NCI-H446 treated with DMSO at 0.1 percent for 48 hours (cell line): ENCODE measurements at places on chromosomes 5 and 9.

- DNase-seq, result no peak
Observed at GRCh38 chr5:123844873-123845272, 332.9 kb downstream of the CSNK1G3 start.

DNA sequence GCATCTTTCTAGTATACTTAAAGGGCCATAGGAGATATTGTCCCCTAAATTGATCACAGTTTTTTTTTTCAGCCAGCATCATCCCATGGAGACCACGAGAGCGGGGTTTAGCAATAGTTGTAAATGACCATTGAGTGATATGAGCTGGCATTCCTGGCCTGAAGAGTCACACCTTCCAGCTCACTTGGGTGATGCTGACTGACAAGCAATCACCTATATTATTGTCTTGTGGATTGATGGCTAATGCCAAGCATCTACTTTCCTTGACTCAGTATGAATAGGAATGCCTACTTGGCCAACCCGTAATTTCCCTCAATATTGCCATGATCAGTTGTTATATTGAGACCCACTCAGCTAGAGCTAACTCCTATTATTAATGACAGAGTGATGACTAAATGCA is 70.5 kb downstream of the ADAMTSL1 start:
- DNase-seq, result no peak

GRCh38 chr5:168826246-168826725 is 247.1 kb upstream of the PANK3 start:
- DNase-seq, result no peak

DNA sequence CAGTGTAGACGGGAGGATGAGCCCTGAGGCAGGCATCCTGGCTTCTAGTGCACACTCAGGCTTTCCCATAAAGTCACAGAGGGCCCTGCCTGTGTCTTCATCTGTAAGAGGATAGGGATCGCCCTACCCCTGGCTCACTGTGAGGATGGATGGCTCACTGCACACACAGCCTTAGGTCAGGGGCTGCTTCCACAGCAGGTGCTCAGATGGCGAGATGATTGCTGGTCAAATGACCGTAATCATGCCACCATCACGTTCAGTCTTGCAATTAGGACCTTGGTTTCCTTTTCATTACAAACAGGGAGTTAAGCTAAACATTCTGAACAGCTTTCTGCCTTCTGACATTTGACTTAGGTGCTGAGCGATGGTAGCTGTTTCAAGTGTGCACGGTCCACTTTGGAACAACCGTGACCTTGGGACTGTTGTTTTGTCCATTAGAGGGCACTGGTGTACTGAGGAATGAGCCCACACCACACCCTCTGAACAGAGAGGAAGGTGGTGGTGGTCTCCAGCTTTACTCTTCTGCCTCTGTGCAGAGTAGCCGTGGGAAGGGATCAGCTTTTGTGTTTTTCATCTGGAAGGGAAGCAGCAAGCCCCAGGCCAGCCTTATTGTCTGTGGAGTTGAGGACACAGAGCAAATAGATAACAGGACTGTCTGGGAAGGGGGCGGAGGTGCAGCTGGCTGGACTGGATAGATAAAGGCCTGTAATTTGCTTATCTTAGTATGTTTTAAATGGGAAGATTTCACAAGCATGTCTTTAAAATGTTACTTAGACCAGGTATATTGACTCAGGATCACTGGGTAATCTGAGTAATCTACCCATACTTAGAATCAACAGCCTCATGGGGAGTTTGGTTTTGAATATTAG is 183.1 kb downstream of the TRIO start:
- no peak for DNase-seq

DNA sequence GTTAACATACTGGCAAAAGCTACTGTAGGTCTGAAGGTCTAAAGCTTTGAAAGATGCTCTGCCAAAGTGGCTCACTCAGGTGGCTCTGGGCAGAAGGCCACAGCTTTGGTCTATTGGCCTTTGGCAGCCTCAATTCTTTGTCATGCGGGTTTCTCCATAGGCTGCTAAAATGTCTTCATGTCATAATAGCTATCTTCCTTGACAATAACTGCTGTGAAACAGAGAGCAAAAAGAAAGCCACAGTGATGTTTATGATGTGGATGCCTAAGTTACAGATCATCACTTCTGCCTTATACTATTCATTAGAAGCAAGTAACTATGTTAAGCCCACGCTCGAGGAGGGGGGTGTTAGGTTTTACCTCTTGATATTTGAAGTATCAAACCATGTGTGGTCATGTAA is 906.1 kb upstream of the CDH9 start:
- no peak for DNase-seq

- no peak for DNase-seq
Observed at GRCh38 chr5:60893521-60893920, 49.5 kb upstream of the ELOVL7 start.

- peak; percentile 11 for DNase-seq
Observed at GRCh38 chr5:18068826-18069225, 434.6 kb downstream of the TAF11L14 start.

DNA sequence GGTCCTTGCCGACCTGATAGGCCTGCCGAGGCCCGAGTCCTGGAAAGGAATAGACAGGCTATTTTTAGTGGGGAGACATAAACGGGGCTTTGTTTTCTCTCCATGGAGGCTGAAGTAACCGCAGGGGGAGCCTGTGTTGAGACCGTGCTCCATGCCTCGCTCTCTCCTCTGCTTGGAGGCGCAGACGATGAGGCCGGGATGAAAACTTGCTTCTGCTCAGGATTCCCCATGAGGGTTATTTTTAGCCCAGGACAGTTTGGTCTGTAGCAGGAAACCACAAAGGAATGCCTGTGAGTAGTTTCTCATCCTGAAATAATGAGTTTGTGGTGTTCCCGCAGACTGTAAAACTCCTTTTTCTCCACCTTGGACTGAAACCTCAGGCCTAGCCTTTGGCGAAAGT is 81.9 kb upstream of the RARS1 start:
- no peak for DNase-seq

DNA sequence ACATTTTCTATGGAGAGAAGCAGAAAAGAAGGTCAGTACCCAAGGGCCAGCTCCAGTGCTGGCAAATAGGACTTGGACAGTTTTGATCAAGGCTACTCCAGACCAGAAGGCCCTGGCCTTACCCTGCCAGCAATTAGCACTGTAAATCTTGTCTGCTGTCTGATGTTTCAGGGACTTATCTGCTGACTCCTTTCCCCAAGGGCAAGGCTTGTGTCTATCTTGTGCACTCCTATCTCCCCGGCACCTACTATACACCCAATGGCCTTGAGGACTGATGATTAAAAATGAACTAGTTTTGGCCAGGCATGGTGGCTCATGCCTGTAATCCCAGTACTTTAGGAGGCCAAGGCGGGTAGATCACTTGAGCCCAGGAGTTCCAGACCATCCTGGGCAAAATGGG is 37.2 kb downstream of the POLR1E start:
- DNase-seq, result no peak

DNA sequence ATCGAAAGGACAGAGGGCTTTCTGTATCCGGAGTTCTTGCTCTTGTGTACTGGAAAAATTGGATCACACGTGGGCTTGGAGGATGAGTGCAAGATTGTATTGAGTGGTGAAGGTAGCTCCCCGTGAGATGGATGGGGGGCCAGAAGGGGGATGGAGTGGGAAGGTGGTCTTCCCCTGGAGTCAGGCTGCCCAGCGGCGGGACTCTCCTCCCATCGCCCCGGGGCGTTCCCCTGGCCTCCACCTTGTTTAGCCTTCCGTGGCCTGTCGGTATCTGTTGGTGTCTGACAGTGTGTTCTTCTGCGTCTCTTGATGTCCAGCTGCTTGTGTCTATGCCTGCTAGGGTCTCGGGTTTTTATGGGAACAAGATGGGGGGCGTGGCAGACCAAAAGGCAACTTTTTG is 54.6 kb upstream of the GABRA6 start:
- DNase-seq, result no peak

- DNase-seq, result peak; percentile 50
Observed at GRCh38 chr5:78467752-78468357, 107.4 kb downstream of the SCAMP1 start.

DNA sequence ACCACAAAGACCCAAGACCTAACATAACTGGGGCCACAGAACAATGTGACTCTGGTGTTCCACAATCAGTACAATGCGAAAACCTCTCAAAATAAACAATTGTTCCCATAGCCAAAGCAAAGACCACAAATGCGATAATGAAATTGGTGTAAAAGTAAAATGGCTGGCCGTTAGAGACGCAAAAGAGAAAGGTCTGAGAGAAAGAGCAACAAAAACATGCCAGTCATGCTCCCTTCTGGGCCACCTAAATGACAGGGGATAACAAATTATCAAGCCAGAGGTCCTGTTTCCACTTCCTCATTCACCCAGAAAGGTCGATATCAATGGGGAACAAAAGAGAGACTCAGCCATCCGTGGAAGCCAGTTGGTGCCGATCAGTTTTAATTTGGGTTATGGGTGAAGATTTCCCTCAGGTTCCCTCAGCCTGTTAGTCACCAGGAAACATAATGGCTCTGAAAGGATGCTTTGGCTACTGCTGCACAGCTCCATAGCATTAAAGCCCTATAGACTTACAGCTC is 9.2 kb upstream of the CFAP95 start:
- no peak for DNase-seq

GRCh38 chr5:118565335-118565971 is 422.9 kb downstream of the DTWD2 start:
- no peak for DNase-seq

DNA sequence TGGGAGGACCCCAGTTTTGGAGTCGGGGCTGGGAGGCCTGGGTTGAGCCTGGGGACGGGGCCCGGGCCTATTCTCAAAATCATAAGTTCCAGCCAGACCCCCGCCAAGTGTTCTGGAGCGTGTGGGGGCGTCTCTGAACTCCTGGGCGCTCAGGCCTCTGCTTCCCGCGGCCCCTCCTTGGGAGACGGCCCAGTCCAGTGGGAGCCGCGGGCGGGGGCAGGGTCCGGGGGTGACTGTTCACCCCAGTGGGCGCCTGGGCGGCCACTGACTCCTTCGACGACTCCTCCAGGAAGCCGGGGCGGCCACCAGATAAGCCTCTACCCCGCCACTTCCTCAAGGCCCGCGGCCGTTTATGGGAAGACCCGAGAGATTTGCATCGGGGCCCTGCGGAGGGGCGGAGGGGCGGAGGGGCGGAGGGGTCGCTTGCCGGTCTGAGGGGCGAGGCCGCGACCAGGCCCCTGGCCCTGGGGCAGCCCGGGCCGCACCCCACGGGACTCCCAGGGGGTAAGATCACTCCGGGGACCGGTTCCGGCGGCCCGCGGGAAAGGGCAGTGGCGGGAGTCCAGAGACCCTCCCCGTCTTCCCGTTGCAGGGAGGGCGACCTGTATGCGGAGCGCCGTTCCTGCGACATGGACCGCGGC is 655 bp downstream of the TOR4A start:
- DNase-seq, result no peak

DNA sequence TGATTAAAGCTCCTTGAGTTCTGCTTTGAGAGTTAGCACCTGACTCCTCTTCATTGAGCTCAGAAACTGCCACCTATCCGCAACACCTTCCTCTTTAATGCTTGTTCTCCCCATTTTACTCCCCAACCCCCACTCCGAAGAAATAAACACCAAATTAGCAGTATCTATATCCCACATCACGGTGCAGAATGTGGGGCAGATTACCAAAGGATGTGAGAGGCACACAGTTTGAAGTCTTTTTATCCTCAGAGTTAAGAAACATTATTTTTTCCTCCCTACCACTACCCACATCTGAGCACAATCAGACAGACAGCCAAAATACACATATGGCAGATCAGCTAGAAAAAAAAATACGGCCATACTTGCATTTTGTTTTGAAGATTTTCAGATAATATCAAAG is 26.1 kb upstream of the IL7R start:
- DNase-seq, result no peak

DNA sequence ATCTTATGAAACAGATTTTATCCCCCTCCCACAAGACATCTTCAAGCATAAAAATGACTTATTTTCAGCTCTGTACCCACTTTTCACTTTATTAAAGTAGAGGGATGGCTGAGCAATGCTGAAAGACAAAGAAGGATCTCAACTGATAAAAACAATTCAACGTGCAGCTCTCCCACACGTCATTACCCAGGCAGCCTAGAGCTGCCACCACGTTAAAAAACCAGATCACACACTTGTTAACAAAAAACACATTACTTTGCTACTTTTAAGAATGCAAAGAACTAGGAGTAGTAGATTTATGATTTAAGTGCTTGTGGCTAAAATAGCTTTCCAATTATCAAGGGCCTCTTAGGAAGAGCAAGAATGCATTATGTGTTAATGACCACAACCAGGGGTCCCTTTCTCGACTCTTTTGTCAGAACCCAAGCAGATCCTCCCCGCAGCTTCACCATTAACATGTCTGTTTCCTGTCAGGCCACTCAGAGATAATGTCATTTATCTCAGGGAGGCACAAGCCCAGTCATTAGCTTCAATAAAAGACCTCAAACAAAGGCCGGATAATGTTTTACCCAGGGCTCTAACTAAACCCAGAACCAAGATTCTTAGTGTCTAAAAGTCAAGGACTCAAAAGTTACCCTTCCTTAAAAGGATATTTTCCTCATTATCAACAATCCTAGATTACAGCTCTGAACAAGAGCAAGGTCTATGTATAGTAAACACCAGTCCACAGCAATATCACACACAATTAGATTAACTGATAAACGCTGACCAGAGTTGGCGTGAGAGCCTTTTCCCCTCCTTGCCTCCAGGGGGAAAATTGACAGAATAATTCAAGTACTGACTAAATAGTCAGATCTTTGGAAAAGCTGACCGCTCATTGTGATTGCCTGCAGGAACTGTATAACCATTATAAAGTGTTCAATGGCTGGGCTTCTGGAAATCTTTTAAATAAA is 7.5 kb downstream of the ZNF608 start:
- peak; percentile 34 for DNase-seq

DNA sequence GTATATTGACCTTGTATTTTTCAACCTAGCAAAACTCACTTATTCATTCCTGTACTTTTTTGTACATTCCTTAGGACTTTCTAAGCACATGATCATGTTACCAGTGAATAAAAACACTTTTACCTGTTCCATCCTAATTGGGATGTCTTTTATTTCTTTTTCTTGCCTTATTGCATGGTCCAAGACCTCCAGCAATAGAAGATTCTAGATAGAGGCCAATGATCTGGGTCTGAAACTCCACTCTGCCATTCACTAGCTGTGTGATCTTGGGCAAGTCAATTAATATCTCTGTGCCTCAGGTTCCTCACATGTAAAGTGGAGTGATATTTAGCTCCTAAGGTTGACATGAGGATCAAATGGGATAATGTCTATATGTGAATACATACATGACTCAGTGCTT is 8.5 kb upstream of the EXOSC2 start:
- DNase-seq, result no peak

DNA sequence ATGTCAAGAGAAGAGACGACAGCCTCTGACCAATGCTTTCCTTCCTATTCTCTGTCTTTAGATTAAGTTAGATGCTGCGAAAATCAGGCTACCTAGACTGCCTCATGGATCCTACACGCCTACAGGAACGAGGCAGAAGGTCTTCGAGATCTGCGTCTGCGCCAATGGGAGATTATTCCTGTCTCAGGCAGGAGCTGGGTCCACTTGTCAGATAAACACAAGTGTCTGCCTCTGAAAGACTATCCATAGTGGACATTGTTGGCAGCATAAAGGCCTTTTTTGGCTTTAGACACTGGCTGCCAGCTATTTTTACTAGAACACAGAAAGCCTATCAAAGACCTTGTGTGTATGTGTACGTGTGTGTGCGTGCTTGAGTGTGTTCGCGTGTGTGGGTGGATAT is 90.9 kb upstream of the PPP1R2B start:
- DNase-seq, result no peak

GRCh38 chr9:75894566-75894965 is 4.1 kb downstream of the PCSK5 start:
- no peak for DNase-seq
